ENCODE measurements at places on chromosomes 16 and 17.

DNA sequence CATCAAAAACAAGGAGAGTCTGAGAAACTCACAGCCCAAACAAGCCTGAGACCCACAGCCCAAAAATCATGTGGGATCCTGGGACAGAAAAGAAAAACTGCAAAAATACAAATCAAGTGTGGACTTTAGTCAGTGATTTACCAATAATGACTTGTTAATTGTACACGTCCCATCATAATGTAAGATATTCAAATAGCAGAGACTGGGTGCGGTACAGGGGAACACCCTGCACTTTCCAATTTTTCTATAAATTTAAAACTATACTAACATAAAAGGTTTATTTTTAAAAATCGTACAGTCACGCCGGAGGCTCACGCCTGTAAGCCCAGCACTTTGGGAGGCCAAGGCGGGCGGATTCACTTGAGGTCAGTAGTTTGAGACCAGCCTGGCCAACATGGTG, 8.8 kb downstream of the CEP131 start:
- H3K36me3 ChIP-seq: peaks cover 3% of the 10 kb centered on the region
- DNase-seq: no peak
- no peaks in the 10 kb centered on the region for H3K27me3 ChIP-seq
- H3K4me1 ChIP-seq: no peaks in the 10 kb centered on the region

DNA sequence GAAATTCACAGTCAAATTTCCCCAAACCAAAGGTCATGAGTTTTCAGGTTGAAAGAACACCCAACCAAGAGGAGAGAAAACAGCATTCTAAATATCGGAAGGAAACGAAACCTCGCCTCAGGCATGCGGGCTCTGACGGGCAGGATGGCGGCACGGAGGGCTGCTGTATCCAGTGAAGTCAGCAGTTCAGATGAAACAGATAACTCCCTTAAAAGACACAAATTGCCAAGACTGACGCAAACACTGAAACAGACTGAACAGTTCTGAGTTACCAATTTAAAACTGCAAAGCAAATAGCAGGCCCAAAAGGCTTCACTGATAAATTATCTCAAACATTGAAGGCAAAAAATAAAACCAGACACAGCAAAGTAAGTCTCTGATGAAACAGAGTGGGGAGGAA, 20.6 kb upstream of the CDH15 start:
- peaks cover 29% of the 10 kb centered on the region for H3K36me3 ChIP-seq
- no peaks in the 10 kb centered on the region for H3K4me1 ChIP-seq
- no peaks in the 10 kb centered on the region for H3K27me3 ChIP-seq
- DNase-seq: no peak
- peak overlapping the region; percentile 29 for H3K27ac ChIP-seq

- H3K36me3 ChIP-seq: peaks cover 2% of the 10 kb centered on the region
- H3K27me3 ChIP-seq: peaks cover 11% of the 10 kb centered on the region
- no peak overlapping the region for H3K4me3 ChIP-seq
- no peak overlapping the region for H3K27ac ChIP-seq
- DNase-seq: no peak
These were observed 112.8 kb upstream of the PSMD7 start for GRCh38 chr16:74183601-74184360.

DNA sequence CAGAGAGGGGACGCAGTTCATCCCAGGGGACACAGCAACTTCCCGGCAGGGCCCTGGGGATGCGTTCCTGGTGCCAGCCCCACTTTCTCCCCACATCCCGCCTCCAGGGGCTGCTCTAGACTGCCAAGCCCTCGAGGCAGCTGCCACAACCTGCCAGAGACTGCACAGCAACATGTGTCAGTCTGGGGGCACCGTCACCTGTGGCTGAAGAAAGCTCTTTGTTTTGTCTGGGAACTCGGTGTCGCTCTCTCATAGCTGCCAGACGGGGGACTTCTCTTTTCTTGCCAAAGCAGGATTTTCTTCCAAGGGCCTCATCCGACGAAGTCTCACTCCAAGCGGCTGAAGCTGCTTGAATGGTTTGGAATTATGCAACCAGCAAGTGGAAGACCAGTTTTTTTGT, 43.7 kb downstream of the COTL1 start:
- H3K27me3 ChIP-seq: no peaks in the 10 kb centered on the region
- H3K36me3 ChIP-seq: peaks cover 22% of the 10 kb centered on the region
- H3K27ac ChIP-seq: no peak overlapping the region

GRCh38 chr16:21162661-21163151, 4.2 kb downstream of the LDAF1 start:
- no peak overlapping the region for H3K27ac ChIP-seq
- no peak overlapping the region for H3K4me3 ChIP-seq
- no peak for DNase-seq
- no peaks in the 10 kb centered on the region for H3K27me3 ChIP-seq

GRCh38 chr17:27519550-27519949, 63.3 kb downstream of the KSR1 start:
- DNase-seq: no peak
- H3K4me1 ChIP-seq: peaks cover 31% of the 10 kb centered on the region
- no peaks in the 10 kb centered on the region for H3K27me3 ChIP-seq
- H3K4me3 ChIP-seq: no peak overlapping the region
